ENCODE measurements at places on chromosomes 3 and 15. TPM values are rescaled to one million over a fixed set of nuclear protein-coding genes. Genes with fewer than 3 reads are reported as not detected.

The AADACL2 gene
- polyA plus RNA-seq: not detected

The PLIN1 gene
- 0.27 TPM for polyA plus RNA-seq

The SLC22A14 gene
- polyA plus RNA-seq: not detected

DNA sequence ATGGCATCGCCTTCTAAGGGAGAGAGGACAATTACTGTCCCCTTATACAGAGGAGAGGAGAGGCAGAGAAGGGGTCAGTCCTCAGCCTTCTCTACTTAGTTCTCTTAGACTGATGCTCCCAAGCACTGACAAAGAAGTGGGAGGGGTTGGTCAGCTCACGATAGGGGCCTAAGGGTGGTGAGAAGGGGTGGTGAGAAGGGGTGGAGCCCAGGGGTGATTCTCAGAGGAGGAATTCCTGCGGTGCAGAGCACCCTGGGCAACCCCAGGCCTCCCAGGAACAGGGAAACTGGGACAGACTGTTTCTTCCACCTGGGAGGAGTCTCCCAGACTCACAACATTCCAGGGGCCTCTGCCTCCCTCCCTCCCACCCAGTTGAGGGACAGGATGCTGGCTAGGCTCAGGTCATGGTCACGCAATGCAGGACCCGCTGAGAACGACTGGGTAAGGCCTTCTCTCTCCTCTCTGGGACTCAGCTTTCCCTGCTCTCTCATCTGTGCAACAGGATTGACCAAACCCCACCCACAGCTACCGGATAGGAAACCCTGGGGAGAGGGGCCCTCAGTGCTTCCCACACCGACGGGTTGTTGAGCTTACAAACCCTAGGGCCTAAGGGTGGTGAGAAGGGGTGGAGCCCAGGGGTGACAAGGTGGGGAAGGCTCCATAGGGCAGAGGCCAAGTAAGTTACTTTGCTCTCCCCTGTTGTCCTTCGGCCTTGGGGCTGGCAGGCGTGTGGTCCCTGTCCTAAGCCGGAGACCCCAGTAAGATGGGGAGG is 1.5 kb downstream of the TPRA1 start:
- no peak for DNase-seq

GRCh38 chr3:154660811-154661210 is 230.8 kb upstream of the GPR149 start:
- DNase-seq: no peak

The SPATA12 gene
- 0.24 TPM for polyA plus RNA-seq

- DNase-seq: no peak
Observed at GRCh38 chr3:156483426-156483825, 71.5 kb downstream of the SSR3 start.

- peak; percentile 62 for DNase-seq
Observed at GRCh38 chr15:80059786-80060355, 395 bp downstream of the ZFAND6 start.

The MYZAP gene
- polyA plus RNA-seq: 1.8 TPM

DNA sequence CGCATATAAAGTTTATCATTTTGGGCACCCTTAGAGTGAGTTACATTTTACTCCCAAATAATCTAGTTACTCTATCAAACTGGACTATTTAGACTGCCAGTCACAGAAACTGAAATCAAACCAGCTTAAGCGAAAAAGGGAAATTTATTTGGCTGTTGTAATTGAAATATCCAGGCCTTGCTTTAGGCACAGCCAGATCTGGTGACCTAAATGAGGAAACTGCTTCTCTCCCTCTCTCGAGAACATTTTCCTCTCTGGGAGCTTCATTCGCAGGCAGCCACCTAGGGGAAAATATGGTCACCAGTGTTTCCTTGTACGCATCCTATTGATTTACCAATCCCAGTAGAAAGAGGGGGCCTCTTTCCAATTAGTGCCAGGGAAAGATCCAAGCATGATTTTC is 175.3 kb upstream of the MITF start:
- no peak for DNase-seq

DNA sequence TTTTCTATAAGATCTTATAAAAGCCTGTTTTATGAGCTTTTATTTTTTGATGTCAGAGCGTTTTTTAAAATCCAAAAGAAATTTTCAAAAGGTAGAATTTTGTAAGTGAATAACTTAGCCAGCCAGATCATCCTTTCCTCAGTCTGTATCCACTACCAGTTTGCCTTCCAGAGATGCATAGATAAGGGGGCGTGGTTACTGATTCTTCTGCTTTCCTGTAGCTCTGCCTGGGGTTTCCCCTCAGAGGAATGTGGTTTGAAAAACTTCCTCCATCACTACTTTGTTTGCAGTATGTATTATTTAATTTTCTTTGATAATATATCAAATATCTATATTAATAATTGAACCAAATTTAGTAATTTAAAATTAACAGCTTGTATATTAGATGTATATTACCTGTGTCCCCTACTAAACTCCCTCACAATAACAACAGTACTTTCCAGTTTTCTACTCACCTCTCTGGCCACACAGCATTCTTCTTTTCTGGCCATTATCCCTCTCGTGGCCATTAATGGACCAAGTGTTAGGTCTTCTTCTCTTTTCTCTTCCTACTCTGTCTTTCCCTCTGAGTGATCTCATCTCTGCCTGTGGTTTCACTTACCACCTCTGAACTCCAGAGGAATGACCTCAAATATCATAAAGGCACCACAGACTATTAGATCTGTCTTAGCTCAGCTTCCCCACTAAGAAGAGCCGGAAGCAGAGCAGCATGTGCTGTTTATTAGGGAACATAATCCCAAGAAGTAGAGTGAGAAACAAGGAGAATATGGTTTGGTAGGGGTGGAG is 239.7 kb downstream of the UBE2E2 start:
- no peak for DNase-seq

GRCh38 chr15:39183164-39183881 is 397.6 kb upstream of the THBS1 start:
- DNase-seq: no peak

- no peak for DNase-seq
Observed at GRCh38 chr3:111700054-111700453, 104.9 kb upstream of the ZBED2 start.

DNA sequence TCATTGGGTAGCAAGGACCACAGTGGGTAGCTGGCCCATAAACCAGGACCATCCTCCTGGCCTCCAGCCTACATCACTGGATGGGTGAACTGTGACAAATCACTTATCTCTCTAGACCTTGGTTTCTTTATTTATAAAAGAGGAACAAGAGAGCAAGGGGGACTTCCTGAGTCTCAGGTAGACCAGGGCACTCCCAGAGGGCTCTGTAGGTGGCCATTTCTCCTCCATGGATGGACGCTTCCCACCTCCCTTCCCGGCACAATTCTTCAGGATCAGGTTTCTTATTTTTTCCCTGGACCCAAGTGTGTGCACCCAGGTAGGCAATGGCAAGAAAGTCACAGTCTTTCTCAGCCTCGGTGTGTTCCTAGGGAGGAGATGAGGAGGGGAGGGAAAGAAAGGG is 41.4 kb upstream of the SPATA12 start:
- DNase-seq: no peak

DNA sequence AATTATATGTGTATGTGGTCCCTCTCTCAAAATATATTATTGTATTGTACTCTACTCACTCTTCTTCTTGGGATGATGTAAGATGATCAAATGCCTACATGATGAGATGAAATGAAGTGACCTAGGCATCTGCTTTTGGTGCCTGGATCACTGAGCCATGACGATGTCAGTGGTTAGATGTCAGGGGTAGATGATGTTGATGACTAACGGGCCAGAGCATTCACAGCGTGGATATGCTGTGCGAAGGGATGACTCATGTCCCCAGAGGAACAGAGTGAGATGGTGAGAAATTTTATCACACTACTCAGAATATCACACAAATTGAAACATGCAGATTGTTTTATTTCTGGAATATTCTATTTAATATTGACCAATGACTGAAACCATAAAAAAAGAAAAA is 233.9 kb upstream of the CADM2 start:
- DNase-seq: peak; percentile 7

DNA sequence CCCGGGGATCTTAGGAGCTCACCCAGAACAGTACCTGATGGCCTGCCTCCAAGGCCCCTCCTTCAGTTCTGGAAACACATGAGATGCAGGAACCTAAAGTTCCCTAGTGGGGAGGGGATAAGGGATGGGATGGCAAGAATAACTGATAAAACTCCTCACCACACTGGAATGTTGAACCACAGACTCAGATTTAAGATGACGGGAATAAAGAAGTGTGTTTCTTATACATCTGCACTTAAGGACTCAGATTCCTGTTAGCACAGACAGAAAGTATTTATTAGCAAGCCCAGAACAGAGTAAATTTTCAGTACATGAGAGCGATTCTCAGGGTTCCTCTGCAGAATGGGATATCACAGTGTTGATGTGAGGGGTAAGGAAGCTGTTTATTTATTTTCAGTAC is 245.2 kb downstream of the TLE3 start:
- DNase-seq: no peak

DNA sequence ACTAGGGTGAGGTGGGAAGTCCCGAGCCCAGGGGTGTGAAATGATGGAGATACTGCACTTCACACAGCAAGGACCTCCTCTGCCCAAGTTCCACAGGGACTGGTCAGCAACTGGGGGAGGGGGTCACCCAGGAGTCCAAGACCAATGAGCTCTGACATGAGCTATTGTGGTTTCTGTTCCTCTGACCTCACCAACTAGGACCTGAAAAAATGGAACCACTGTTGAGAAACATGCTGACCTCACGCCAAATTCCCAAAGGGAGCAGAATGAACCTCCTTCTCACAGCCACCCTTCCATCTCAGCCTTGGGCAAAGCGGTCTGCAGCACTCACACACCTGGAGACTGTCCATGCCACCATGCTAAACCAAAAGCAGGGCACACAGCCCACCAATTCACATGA is 69.3 kb downstream of the LRIG1 start:
- no peak for DNase-seq

The FGD5 gene
- not detected for polyA plus RNA-seq

DNA sequence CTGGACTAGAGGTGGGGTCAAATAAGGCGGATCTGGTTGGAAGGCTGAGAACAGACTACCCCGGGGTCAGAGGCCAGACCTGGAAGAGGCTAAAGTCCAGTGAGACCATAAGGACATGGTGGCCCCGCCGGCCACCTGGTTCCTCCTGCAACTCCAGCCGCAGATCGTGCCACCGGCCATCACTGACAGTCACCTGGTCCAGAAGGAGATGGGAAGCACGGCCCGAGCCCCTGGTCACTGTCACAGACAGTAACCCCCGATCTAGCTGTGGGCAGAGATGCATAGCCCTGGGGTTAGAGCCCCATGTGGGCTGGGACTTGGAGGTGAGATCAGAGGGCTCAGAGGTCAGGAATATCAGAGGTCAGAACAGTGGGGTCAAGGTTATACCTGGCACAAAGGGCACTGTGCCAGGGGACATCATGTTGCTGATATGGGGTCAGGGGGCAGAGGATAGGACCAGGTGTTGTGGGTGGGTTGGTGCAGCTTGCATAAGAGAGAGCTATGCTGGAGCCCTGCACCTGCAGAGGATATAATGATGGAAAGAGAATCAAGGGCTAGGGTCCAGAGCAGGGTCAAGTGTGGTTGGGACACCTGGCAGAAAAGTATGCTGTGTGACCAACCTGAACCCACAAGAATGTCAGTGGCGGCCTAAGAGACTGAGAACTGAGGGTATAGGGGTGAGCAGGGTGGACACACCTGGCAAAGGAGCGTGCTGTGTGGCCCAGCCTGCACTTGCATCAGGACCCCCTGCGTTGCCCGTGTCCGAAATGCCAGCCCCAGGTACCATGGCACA is 9.6 kb downstream of the CELSR3 start:
- no peak for DNase-seq

Data from A549 (cell line).